HepG2 (cell line): ENCODE measurements at places on chromosomes 13 and 19. TPM values are rescaled to one million over a fixed set of nuclear protein-coding genes. Genes with fewer than 3 reads are reported as not detected.

- H3K4me3 ChIP-seq = no peak overlapping the region
- no peak overlapping the region for H3K27ac ChIP-seq
- no peak for DNase-seq
- no peaks in the 10 kb centered on the region for H3K4me1 ChIP-seq
- H3K36me3 ChIP-seq = no peaks in the 10 kb centered on the region
Measured at GRCh38 chr13:87524775-87525174, 146.4 kb upstream of the SLITRK5 start.

GRCh38 chr13:39918620-39919236, 263.3 kb downstream of the COG6 start:
- H3K36me3 ChIP-seq = no peaks in the 10 kb centered on the region
- no peak overlapping the region for H3K4me3 ChIP-seq
- no peaks in the 10 kb centered on the region for H3K27me3 ChIP-seq

Gene COX6B2
- total RNA-seq = not detected in 2 replicates

Gene FUT6
- 5.0 and 8.2 TPM in 2 replicates for total RNA-seq
